GM10248 (cell line): ENCODE measurements at places on chromosomes 11 and 22.

DNA sequence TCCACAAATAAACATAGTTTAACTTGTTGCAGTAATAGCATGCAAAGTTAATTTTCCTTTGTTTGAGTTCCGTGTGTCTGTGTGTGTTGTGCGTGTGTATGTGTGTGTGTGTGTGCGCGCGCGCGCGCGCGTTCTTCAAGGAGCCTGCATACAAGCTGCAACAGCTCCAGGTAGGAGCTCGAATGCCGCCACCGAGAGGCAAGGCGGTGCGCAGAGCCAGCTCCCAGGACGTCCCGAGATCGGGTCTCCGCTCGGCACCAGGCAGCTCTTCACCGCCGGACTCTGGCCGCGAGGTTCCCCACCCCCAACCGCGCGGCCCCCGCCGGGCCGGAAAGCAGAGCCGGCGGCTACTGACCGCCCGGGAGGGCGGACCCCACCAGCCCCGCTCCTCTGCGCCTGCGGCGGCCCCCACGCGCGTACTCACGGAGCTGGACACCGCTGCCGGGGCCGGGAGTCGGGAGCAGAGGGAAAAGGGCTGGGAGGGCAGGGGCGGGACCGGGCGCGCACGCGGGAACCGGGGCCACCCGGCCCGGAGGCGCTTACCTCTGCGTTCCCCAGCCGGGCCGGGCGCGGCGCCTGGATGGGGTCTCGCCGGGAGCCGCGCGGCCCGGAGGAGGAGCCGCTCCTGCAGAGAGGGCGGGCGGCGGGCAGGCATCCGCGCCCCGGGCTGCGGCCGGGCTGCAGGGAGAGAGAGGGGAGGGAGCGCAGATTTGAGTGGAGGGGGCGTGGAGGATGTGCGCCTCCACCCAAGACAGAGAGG, 40.4 kb upstream of the AKIP1 start:
- DNase-seq, result peak; percentile 49

DNA sequence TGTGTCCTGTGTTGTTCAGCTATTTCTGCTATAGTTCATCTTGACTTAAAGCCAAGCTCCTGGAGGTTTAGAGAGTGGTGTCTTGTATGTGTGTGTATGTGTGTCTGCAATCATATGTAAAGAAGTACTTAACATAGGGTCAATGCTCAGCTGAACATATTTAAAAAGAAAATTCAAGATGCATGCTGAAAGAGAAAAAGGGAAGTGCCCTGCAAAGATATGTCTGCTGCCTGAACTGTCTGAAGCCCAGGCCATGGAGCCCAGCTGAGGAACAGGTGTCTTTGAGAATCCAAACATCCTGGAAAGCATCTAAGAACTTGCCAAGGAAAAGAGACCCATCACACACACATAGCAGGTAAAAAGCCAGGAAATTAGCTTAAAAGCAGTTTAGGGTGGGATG, 6.6 kb downstream of the TCN1 start:
- no peak for DNase-seq

- DNase-seq, result no peak
Observed at GRCh38 chr22:17366329-17366728, 2.9 kb upstream of the CECR2 start.

DNA sequence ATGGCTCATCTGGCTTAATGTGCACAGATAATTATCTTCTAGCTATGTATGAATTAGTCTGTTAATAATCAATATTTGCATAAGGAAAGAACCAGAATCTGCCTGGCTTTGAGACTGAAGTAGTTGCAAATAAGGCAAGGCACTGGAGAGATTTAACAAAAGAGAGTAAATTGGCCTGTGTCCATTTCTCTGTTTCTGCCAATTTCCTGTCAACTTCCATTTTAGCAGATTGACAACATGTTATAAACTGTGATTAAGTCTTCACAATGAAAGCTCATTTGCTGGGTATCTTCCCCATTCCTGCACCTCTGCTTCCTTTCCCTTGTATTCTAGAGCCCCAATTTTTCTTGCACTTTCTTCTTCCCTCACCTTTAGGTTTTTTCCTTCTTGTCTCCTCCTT, 5.3 kb upstream of the TMEM123 start:
- no peak for DNase-seq

DNA sequence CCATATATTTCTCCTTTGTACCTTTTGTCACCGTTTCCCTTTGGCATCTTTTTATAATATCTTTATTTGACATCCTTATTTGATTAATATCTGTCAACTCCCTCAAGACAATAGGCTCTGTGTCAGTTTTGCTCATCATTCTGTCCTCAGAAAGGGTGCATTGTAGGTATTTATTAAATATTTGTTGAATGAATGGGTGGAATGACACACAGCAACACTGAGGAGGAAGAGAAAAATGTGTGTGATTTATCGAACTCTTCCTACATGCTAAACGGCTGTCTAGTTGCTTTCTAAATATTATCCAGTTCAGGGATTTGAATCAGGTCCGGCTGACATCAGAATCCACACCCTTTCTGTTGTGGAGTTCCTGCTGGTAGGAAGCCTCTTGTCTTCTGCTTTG, 98.2 kb downstream of the NAV2 start:
- DNase-seq, result no peak

GRCh38 chr11:119194811-119195440, 9.7 kb downstream of the NHERF4 start:
- no peak for DNase-seq
